ENCODE measurements at places on chromosomes 2 and 18.

- no peak for DNase-seq
These were observed 409.1 kb upstream of the CRIM1 start for GRCh38 chr2:35946478-35946877.

DNA sequence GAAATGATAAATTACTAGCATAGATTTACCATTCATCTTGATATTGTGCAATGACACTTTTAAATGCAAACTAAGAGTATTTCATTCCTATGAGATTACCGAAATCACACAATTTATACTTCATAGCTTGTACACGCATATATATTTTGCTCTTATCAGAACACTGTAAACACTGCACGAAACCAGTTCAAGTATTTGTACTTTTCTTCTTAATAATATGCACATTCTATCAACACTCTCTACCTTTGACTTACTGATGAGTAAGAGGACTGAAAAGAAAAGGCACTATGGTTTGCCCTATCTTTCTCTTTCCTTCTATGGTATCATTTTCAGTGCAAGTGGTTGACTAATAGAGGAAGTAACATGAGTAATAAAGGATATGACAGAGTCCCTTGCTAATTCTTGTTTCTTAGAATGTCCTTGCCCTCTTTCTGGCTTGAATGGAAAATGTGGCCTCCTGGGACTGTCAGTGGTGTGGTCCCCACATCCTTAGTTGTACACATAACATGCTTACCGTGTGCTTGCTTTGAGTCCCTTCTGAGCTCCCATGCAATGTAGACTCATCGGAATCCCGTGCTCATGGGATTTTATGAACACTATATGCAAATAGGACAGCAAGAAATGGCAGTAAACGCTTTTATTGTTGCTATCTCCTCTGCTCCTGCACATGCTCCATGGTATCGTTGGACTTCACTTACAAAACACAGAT lies 363.5 kb upstream of the TNP1 start:
- no peak for DNase-seq

- no peak for DNase-seq
These were observed 130.6 kb downstream of the LTBP1 start for GRCh38 chr2:33077311-33077710.

- no peak for DNase-seq
These were observed 9.8 kb downstream of the TBR1 start for GRCh38 chr2:161425728-161426454.

GRCh38 chr2:125267683-125268082 lies 1242.6 kb downstream of the CNTNAP5 start:
- DNase-seq: no peak

DNA sequence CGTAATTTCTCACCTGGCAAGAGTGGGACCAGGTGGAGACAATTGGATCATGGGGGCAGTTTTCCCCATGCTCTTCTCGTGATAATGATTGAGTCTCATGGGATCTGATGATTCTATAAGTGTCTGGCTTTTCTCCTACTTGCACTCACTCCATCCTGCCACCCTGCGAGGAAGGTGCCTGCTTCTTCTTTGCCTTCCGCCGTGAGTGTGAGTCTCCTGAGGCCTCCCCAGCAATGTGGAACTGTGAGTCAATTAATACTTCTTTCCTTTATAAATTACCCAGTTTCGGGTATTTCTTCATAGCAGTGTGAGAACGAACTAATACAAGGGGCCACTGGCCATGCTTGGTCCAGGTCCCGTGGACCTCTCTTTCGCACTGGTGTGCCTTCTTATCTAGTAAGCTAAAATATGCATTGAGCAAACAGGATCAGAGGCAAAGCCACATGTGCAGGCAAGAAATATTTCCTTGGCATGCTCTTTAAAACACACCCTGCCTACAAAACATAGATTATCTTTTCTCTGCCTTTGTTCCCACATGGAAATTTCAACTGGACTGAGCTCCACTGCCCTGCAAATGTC lies 821.1 kb downstream of the TRIB2 start:
- DNase-seq: no peak

DNA sequence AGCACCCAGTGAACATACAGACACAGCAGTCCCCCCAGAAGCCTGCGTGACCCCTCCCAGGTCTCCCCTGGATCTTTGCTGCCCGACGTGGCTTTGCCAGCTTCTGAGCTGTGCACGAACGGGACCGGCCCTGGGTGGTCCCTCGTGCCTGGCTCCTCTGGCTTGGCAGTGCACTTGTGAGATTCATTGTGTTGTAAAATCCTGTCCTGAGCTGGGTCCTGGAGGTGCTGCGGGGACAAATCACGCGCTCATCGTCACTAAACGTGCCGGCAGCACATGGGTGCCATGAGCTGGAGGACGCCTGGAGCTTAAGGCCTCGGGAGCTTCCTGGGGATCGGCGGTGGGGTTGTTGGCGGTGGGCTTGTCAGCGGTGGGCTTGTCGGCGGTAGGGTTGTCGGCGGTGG lies 104.9 kb downstream of the FAM210A start:
- no peak for DNase-seq

DNA sequence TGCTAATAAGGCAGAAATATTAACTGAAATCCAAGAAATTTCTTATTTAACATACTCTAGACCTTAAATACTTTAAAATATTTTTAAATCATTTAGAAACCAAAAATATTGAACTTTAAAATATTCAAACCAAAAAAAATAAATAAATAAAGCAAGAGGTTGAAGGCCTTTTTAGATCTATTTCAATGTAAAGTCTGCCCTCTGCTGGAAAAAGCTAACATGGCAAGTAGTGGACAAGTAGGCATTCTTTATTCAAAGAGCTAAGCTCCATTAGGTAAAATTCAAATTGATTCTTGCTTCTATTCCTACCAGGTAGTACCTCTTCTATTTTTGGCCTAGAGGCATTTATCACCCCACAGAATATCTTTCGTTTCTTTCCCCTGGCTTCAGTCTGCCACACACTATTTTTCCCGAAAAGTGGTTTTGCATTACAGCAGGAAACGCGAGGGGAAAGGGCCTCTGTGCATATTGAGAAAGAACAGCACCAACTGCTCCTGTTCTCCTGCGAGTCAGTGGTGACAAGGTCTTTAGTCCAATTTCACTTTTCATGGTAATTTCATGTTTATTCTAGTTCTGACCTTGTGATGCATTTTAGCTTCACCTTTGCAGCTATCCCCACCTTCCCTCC lies 20.4 kb downstream of the IFIH1 start:
- DNase-seq: no peak

DNA sequence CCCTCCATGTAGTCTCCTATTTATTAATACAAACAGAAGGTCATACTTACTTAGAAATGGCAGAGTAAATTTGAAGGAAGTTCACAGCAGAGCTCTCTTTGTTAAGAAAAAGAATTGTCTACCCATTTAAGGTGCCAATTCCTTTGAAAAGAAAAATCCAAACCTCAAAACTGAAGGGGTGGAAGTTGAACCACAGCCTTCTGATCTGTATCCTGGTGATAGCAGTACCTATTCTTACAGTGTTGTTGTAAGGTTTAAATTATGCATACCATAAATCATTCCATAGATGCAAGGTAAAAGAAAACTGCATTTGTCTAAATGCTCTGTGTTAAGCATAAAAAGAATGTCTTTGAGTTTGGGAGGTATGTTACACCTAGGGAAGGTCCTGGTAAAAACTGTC lies 47.6 kb downstream of the COBLL1 start:
- DNase-seq: no peak

- peak; percentile 41 for DNase-seq
These were observed 207.9 kb downstream of the ARL4C start for GRCh38 chr2:234288974-234289455.

DNA sequence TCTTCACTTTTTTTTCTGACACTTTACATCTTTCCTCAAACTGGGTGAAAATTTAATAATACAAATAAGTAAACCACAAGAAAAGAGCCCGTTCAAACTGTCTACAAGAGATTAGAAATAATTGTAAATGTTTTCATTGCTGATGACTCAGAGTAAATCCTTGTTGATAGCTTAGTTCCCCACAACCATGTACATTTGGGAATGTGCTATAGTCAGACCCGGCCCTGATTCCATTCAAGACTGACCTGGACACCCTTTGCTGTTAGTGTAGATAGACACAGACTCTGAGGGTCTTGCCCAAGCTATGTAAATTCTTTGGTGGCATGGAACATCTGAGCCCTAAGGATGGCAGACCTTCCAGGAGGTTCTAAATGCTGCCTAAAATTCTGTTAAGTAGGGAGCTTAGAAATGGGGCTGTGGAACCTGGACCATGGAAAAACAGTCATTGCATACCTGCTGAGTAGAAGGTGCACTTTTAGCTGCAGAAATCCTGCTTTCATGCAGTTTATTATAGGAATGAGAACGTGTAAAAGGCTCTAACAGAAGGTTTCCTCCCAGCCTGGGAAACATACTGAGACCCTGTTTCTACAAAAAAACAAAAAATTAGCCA lies 3.7 kb downstream of the MALT1 start:
- no peak for DNase-seq

DNA sequence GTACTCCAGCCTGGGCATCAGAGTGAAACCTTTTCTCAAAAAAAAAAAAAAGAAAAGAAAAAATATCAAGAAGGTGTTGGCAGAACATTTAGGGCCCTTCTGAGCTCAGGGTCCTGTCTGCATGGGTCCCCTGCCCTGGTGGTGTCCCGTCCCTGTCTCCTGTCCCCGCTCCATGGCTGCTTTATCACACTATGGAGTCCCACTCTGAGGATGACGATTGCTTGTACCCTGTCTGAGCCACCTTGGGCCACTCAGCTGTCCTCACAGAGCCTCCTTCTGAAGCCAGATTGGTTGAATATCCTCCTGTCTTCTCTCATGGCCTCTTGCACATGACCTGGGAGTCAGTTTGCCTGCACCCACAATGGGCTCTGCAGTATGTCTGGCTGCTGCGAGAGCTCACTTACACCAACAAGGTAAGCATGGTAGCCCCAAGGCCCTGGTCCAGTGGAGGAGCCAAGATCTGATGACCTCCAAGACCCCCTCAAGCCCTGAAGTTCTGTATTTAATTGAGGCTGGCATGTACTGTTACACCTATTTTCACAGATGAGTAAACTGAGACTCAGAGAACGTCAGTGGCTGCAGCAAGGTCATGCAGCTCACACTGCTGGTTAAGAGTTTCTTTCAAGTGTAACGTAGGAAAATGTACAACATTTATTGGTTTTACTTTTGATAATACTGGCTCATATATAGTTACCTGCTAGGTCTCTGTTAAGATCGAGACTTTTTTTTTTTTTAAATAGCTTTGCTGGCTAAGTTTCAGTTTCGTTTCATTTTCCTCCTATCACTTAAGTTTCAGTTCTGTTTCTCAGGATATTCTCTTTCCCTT lies 16.9 kb upstream of the ZCCHC2 start:
- DNase-seq: no peak

- no peak for DNase-seq
These were observed 68.9 kb downstream of the PRPF40A start for GRCh38 chr2:152648336-152648735.

DNA sequence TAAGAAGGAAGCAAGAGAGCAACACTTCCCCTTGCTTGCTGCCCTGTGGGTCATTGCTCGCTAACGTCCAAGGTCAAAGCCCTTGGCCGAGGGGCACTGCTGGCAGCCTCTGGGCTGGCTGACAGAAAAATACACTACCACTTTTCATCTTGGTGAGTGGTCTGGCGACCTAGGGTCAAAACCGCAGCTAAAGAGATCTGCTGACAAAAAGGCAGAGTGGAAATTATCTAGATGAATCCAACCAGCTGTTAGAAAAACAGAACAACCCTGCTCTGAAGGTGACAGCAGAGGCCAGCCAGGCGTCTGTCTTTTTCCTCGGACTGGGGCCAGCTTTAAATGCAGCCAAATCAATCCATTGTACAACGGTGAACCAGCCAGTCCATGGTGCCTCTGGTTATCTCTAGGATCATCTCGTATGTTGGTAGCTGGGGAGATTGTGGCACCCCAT lies 92.6 kb downstream of the CD8B2 start:
- no peak for DNase-seq

DNA sequence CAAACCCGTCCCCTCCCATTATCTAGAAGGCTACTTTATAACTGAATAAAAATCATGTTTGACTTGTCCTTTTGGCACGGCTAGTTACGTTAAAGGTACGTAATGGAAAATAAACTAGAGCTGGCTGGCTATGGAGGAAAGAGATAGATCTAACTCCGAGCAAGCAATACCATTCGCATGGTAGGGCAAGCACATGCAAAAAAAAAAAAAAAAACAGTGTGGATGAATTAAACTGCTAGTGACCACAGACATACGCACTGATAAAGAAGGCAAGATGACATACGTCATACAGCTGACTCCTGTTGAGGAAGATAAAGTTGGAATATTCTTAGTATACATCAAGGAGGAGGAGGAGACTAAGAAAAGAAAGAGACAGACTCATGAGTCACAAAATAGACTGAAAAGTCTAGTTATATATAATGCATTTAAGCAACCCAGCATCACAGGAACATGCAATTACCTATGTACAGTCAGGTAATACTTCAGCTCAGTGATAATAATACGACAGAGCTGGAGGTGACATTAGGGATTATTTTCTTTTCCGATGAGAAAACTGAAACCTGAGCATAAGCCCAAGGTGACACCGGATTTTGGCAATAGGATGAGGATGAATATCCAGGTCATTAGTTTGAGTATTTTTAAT lies 37.9 kb upstream of the NARS1 start:
- no peak for DNase-seq

- DNase-seq: no peak
These were observed 7.5 kb upstream of the PTPN2 start for GRCh38 chr18:12891561-12891960.

DNA sequence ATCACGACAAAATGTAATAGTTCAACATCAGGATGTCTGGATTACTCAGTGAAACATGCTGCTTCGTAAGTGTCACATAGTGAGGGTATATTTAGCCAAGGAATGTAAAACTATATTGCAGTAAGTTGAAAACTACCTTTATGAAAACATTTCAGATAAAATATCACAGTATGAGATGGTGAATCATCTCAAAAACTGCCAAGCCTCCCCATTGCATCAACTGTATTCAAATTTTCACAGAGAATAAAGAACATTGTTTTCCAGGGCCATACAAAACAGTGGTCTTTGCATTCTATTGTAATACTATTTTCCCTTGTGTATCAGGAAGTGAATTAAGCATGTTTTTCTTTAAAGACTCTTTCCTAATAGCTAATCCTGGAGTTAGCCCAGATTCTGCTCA lies 47.6 kb upstream of the MSTN start:
- DNase-seq: no peak

- DNase-seq: no peak
These were observed 442.5 kb downstream of the LRATD1 start for GRCh38 chr2:15074751-15075700.

DNA sequence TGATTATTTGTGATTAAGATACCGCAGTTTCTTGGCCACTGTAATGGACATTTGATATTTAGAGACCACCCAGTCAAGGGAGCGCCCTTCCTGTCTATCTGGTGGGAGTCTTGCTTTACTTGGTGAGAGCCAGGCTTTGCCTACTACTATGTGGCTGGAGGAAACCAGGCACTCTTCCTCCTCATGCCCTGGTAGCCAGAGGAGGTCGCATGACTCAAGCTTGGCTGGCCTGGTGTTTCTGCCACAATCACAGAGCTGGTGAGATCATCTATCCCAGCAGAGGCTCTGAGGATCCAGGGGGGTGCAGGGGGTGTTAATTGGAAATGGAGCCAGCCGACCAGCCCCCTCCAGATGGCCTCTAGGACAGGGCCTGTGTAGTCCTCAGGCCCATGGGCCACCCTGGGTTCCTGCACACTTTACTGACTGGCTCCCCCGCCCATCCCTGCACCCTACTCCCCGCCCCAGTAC lies 46.8 kb upstream of the BIN1 start:
- no peak for DNase-seq
